ENCODE measurements at places on chromosomes 5 and 9.

GRCh38 chr9:76159293-76159926 lies 234.8 kb downstream of the RFK start:
- no peak for DNase-seq

DNA sequence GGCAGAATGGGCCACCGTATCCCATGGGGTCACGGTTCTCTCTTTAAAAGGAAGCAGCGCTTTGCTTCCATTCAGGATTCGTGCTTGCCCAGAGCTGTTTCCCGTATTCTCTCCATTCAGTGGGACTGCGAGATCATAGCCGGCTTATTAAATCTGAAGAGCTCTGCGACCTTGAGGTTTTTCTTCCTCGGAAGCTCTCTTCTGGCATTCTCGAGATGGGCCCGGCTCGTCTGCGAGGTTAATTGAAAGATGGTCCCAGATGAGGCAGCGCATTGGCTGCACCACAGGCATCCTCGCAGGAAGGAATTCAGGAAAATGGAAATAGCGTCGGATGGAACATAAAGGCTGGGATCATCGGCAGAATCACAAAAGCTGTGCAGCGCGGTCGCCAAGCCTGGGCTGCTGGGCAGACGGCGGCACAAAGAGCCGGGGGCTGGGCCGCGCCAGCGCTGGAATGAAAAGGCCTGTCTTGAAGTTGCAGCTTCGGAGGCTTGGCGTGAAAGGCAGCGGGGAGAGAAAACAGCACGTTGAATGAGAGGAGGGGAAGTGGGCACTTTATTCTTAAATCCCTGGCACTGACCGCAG lies 236.2 kb downstream of the IRX2 start:
- no peak for DNase-seq

GRCh38 chr9:133415170-133415569 lies 2.6 kb downstream of the REXO4 start:
- DNase-seq = no peak

DNA sequence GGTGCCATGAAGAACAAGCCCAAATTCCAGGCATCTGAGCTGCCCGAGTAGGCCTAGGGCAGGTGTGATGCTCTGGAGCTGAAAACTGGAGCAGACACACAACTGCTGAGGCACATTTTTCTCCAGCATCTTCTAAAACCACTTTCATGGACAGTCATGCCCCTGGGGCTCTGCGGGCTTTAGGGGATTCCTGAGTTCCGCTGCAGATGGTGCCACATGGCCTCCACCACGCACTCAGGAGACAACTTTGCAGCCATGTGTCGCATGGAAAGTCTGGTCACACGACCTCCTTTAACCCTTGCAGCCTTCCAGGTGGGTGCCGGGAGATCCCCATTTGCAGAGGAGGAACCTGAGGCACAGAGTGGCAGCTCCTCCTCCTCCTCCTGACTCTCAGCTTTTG lies 112.8 kb upstream of the SARDH start:
- DNase-seq = no peak

DNA sequence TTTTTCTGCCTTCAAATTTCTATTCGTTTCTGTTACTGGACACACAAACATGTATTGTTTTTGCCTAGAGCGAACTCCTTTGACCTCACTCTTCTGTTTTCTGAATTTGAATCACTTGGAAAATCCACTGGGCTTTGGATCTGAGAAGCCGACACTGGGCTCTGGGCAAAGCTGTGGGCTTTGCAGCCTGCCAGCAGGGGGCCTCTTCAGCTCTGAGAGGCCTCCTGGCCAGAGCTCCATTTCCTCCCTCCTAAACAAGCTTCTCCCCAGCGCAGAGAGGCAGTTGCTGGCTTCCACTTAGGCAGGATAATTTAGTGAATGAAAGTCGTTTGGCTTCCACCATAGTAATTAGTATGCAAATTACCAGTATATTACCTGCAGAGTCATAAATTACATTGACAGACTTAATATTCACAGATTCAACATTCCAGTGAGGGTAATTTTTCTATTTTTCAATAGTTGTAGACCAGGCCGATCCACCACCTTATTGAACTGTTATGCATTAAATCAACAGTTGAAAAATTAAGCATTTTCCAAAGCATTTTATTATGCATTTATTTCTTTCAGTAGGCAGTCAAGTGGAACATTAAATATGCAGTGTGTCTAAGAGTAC lies 104.0 kb upstream of the ZNF366 start:
- peak; percentile 44 for DNase-seq

- DNase-seq = no peak
These were observed 2.4 kb upstream of the BTF3 start for GRCh38 chr5:73495772-73496335.

DNA sequence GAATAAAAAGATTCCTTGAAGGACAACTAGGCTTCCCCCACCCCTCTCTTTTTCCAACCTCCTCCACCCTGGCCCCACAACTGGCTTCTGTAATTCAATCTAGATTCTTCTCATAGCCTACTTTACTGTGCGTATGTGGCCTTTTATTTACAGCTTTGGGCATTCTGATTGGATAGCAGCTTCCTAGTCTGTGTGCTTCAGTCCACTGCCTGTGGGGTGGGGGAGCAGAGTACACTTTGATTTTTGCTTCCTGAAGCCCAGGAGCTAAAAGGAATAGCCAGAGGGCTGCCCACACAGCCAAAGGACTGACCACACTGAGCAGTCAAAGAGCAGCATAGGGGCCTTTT lies 30.4 kb downstream of the RUSC2 start:
- DNase-seq = no peak

DNA sequence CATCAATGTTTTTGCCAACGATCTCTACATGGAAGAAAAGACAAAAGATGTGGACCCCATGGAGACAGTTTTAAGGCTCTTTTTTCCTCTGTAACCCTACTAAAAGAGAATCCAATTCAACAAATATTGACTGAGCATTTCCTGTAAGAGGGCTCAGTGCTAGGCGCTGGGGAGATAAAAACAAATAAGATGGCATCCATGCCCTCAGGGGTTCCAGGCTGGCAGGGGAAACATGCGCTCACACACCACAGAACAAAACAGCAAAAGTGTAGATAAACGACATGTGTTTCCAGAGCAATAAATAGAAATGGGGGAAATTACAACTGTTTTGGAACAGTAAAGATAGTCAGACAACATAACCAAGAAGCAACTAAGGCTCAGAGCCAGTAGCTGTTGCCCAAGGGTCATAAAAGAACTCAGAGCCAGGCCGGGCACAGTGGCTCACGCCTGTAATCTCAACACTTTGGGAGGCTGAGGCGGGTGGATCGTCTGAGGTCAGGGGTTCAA lies 25.2 kb downstream of the ZNF608 start:
- DNase-seq = no peak

DNA sequence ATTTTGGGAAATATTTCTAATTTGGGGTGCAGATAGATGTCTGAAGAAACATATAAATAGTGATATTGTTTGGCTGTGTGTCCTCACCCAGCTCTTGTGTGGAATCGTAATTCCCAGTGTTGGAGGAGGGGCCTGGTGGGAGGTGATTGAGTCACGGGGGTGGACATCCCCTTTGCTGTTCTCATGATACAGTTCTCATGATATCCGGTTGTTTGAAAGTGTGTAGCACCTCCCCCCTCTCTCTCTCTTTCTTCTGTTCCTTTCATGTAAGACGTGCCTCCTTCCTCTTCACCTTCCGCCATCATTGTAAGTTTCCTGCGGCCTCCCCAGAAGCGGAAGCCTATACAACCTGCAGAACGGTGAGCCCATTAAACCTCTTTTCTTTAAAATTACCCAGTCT lies 11.4 kb upstream of the ADAMTS16 start:
- no peak for DNase-seq

DNA sequence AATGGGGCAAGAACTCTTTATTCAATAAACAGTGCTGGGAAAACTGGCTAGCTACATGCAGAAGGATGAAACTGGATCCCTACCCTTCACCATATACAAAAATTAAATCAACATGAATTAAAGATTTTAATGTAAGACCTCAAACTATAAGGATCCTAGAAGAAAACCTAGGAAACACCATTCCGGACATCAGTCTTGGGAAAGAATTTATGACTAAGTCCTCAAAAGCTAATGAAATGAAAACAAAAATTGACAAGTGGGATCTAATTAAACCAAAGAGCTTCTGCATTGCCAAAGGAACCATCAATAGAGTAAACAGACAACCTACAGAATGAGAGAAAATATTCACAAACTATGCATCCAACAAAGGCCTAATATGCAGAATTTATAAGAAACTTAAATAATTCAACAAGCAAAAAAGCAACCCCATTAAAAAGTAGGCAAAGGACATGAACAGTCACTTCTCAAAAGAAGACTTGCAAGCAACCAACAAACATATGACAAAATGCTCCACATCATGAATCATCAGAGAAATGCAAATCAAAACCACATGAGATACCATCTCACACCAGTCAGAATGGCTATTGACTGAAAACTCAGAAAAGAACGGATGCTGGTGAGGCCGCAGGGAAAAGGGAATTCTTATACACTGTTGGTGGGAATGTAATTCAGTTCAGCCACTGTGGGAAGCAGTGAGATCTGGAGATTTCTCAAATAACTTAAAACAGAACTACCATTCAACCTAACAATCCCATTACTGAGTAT lies 104.3 kb upstream of the MAP3K1 start:
- no peak for DNase-seq

- no peak for DNase-seq
These were observed 70.9 kb downstream of the TMEM215 start for GRCh38 chr9:32854271-32854670.

DNA sequence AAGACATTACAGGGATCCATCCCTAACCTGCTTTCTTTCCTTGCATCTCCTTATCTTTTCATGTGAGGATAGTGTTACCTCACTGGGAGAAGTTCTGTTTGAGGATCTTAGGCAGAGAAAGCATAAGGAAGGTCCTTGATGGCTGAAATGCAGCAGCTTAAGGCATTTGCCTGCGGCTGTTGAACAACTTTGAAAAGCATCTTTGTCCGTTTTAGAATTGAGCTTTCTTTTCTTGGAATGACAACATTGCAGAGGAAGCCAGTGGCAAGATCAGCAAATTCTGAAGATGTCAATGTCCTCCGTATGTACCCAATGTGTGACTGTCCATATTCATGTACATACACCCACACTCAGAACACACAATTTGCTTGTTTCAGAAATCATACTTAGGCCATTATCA lies 436.2 kb downstream of the GABRG2 start:
- DNase-seq = peak; percentile 20

DNA sequence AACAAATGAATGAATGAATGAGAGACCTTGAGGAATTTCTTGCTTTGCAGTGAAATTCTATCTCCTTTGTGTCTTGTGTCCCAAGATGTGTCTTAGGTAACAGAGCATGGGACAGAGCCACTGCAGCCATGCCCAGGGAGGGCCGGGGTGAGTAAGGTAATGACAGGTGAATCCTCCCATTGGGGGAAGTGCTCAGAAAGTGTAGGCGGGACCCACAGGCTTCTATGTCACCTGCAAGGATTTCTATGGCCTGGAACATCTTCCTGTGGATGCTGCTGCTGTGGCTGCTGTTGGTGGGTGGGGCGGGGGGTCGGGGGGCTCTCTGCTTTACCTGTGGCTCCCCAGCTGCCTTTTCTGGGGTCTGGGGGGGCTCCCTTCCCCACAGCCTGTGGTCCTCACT lies 133.6 kb upstream of the IER5L start:
- no peak for DNase-seq

GRCh38 chr9:94525396-94526035 lies 29.4 kb upstream of the PCAT7 start:
- no peak for DNase-seq

DNA sequence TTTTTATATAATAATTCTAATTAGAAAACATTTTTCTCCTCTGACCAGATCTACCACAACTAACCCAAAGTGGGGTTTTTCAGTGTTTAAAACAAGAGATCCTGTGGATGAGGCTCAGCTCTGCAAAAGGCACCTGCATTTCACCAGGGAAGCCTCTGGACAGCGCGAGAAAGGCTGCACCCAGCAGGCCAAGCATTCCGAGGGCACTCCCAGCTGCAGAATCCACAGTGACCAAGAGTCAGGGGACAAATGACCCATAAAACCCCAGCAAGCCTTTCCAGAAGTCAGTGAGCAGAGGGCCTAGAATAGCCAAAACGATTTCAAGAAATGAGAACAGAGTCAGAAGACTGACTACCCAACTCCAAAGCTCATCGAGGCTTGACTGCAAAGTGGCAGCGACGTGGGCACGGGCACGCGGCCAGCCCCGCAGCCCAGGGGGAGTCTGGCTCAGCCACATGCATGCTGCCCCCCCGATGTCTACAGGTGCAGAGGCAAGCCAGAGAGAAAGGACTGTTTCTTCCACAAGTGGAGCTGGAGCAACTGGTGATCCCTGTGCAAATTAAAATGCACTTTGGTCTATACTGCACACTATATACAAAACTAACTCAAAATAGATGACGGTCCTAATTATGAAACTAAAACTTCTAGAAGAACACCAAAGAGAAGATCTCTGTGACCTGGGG lies 26.2 kb downstream of the TPPP start:
- DNase-seq = no peak

- no peak for DNase-seq
These were observed 488.3 kb upstream of the TUSC1 start for GRCh38 chr9:26166537-26166936.

DNA sequence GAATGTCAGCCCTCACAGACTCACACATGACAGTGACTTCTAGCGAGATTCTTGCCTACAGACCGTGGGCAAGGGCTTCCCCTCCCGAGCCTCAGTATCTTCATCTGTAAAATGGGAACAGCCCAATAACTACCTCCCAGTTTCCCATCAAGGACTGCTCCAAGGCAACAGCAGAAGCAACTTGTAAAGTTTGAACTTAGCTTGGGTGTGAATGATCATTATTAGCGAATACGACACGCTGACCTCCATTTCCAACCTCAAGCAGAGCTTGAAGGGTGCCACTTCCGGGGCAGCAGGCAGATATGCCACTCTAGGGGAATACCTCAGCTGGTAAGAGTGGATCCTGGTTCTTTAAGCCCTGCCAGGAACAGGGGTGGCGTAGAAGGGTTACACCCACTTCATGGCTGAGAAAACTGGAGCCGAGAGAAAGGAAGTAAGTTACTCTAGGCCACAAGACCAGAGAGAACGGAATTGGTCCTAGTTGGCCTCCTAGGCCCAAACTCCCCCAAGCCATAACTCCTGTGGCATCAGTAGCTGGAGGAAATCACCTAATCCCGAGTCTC lies 2.0 kb downstream of the RNF44 start:
- DNase-seq = no peak

GRCh38 chr5:129096382-129096991 lies 1.9 kb downstream of the ISOC1 start:
- DNase-seq = no peak

GRCh38 chr5:98977723-98978122 lies 48.9 kb upstream of the CHD1 start:
- DNase-seq = peak; percentile 46

DNA sequence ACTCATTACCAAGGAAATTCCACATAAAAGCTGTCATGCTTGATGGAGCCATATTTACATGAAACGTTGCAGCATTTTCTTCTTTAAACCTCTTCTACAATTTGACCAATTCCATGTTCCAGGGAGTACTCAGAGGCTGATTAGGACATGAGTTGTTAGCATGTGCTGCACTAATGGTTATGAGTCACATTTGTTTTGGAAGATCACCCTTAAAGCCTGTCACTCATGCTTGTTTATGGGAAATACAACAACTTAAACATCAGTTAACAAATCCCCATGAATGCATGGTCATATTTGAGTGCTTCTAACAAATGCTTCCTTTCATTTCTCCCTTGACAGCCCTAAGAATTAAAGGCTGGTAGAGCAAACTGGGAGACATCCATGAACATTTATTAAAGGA lies 156.1 kb downstream of the GHR start:
- no peak for DNase-seq

- DNase-seq = no peak
These were observed 3.7 kb upstream of the RNF44 start for GRCh38 chr5:176540956-176541337.

Data from T47D (cell line).